Smooth muscle cell of the umbilical artery (primary cell): ENCODE measurements at places on chromosomes 5 and 9. TPM values are rescaled to one million over a fixed set of nuclear protein-coding genes. Genes with fewer than 3 reads are reported as not detected.

PAEP gene
- total RNA-seq, result not detected in 2 replicates

RHOBTB3 gene
- total RNA-seq, result 256 and 273 TPM in 2 replicates

PITX1 gene
- 29.7 and 35.3 TPM in 2 replicates for total RNA-seq

IFNA2 gene
- not detected in 2 replicates for total RNA-seq

SPINK1 gene
- 0.23 and 0.59 TPM in 2 replicates for total RNA-seq

SERF1B gene
- 11.9 and 13.3 TPM in 2 replicates for total RNA-seq

HTR4 gene
- not detected in 2 replicates for total RNA-seq

RFX3 gene
- total RNA-seq, result 3.9 and 6.1 TPM in 2 replicates

ADAMTS12 gene
- total RNA-seq, result 73.0 and 179 TPM in 2 replicates

SLC36A2 gene
- total RNA-seq, result not detected in 2 replicates

FGF1 gene
- total RNA-seq, result 3.3 and 12.5 TPM in 2 replicates

CCIN gene
- total RNA-seq, result 2.7 and 4.8 TPM in 2 replicates

FSTL4 gene
- not detected in 2 replicates for total RNA-seq

SLC34A1 gene
- total RNA-seq, result not detected in 2 replicates

THBS4 gene
- total RNA-seq, result 0.28 and 0.30 TPM in 2 replicates

PDGFRB gene
- total RNA-seq, result 69.6 and 88.5 TPM in 2 replicates

C5orf58 gene
- total RNA-seq, result not detected in 2 replicates

HAPLN1 gene
- total RNA-seq, result 0.89 and 24.8 TPM in 2 replicates

SPATA31D4 gene
- not detected in 2 replicates for total RNA-seq

DBH gene
- total RNA-seq, result not detected in 2 replicates
